GM06990 (cell line): ENCODE measurements at places on chromosomes 7 and 10.

DNA sequence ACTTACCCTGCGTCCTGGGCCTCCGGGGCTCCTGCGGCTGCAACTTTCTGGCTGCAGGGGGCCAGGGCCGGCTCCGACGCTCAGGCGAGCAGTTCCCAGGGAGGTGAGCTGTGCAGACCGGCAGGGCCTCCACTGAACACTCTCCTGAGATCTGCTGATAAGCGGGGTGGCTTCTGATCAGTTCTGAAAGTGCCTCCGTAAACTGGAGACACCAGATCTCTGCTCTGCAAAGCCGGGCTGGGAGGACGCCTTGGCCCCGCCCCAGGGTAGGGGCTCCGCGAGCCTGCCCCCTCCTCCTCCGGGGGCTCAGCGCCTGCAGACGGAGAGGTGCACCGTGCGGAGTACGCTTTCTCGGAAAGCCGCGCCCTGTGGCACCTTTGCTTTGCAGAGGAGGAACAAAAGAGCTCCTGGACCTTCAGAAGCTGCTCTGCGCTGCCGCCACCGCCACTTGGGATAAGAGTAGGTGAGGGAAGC is 141.3 kb upstream of the VKORC1L1 start:
- no peak for DNase-seq

- no peak for DNase-seq
These were observed 2.1 kb downstream of the CASD1 start for GRCh38 chr7:94511718-94512117.

GRCh38 chr10:47318706-47319105 is 3.5 kb upstream of the GDF2 start:
- no peak for DNase-seq

DNA sequence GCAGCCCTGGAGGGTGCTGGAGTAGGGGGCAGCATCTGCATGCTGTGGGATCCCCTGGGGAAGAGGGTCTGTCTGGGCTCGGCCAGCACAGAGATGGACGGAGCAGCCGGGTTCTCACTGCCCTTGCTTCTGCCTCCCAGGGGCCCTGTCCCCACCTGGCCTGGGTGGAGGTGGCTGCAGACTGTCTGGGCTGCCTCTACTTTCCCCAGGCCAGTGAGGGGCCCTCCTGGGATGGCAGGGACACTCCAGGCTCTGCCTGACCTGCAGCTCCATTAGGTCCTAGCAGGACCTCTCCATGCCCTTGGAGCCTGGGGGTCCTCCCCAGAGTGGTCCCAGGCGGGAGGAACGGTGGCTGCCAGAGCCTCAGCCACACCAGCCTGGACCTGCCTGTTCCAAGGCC is 63.7 kb downstream of the PWWP2B start:
- no peak for DNase-seq

DNA sequence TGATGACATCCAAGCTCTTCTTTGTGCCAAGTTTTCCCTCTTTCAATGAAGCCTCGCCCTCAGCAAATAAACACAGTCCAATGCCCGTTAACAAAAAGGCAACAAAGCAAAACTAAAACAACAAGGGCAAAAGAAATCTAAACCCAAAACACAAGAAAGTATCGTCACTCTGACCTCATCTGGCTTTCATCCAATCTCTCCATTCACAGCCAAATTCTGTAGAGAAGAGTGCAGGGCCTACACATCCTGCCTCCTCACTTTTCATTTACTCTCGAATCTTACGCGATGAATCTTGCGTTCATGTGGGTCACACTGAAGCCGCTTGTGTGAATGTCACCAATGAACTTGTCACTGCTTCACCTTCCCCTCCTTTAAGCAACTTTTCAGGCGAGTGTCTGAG is 15.9 kb upstream of the AKR1E2 start:
- DNase-seq, result no peak

DNA sequence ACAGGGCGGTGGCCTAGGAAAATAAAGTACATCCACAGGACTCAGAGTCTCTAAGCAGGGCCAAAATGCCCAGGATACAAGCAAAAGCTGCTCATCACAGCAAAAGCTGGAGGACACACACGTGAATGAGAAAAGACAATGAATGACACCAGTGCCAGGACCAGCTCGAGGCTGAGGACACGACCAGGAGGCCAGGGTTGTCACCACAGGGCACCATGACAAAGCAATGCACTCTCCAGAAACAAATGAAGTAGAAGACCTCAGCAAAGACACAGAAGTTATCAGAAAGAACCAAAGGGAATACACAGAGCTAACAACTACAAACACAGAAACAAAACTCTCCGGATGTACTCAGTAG is 92.1 kb downstream of the FOXL3 start:
- DNase-seq, result no peak

GRCh38 chr10:35434533-35434932 is 98.2 kb downstream of the CCNY start:
- DNase-seq, result no peak

GRCh38 chr10:123284022-123284421 is 129.8 kb downstream of the BUB3 start:
- no peak for DNase-seq

DNA sequence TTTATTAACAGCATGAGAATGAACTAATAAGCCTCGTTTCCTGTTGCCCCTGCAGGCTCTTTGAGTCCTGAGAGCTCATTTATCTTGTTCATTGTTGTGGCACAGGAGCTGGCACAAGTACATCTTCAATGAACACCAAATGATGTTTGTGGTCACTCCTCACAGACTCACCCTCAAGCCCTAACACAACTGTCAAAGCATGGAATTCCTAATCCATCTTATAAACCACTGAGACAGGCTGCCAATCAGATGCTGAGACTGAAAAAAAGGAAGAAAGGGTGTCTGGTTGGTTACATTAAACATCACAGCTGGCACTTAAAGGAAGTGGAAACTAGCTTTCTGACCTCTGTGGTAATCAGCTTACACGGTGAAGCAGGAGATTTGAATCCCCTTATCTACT is 7.7 kb upstream of the CCDC172 start:
- no peak for DNase-seq

DNA sequence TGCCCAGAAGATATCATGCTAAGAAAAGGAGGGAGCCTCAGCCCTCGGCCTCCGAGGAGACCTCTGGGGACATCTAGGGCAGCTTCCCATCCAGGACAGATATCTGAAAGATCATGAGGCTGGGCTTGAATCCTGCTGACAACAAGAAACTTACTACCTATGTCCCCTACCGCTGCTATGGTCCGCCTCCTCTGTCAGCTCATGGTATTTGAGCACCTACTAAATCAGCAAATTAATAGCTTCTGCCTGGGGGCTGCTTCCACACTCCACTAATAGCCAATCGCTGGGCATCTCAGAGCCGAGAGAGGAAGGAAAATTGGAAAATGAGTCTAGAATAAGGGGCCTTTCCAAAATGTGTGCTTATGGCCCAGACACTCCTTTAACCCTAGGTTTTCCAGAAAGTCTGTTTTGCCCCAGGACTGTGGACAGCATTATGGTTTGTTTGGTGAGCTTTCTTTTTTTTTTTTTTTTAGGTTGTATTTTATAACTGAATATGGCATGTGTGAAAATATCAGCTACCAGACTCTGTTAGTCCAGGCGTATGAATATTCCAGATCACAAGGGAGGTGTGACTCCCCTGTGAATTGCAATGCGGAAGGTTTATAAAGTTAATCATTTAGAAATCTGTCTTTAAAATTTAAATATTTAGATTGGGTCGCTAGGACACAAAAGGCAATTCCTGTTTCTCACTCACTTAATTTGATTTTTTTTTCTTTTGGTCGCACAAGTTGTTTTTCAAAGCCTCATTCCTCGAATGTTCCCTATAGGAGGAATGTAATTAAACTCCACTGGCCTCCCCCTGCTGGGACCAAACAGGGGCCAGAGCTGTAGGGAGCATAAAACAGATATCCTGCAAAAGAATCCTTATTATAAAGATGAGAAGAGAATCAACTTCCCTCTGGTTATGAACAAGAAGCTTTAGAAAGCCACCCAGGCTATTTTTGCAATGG is 89.4 kb downstream of the PARP12 start:
- no peak for DNase-seq

- DNase-seq, result no peak
These were observed 61.5 kb downstream of the NKX6-2 start for GRCh38 chr10:132724446-132724845.

DNA sequence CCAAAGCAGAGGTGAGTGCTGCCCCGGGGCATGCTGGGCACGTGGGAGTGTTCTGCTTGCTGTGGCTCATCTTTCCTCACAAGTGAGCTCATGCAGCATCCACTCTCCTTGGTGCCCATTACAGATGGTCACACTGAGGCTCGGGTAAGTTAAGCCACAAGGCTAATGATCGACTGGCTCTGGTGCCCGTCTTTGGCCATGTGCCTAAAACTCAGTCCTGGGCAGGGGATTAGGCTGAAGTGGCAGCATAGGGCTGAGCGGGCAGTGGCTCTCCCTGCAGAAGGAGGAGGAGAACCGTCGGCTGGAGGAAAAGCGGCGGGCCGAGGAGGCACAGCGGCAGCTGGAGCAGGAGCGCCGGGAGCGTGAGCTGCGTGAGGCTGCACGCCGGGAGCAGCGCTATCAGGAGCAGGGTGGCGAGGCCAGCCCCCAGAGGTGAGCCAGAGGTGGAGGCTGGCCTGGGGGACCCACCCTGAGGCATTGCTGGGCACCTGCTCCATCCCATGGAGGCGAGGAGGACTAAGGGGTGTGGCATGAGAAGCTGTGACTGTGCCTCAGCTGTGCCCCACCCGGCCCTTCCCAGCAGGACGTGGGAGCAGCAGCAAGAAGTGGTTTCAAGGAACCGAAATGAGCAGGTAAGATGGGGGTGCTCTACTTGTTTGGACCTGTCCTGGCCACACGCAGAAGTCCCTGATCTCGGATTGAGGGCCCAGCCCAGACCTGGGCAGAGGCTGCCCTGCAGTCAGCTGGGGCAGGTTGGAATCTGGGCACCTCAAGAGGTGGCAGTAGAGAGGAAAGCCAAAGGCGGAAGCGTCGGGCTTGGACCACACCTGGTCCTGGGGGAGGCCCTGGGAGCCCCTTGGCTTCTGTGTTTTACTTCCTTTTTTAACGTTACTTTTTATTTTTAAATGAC is 7.3 kb downstream of the PGAM2 start:
- DNase-seq, result no peak

DNA sequence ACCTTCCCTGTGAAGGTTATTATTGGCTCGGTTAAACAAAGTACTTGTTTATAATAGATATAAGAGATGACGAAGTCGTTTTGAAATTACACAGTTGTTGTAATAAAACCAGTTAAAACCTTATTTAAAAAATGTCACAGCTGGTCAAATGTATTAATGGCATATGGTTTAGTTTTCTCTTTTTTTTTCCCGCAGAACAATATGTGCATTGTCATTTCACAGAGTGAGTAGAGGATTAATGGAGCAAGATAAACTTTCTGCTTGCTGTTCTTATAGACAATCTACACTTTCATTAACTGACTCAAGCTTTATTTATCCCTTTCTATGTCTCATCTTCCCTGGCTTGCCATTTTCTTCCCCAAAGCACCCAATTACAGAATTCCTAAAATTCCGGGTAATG is 404.3 kb upstream of the NPVF start:
- DNase-seq, result no peak

- no peak for DNase-seq
These were observed 28.8 kb downstream of the TMEM120A start for GRCh38 chr7:75965617-75966016.

- DNase-seq, result no peak
These were observed 63.1 kb downstream of the TFAM start for GRCh38 chr10:58448121-58448935.

- no peak for DNase-seq
These were observed 229.0 kb upstream of the STK17A start for GRCh38 chr7:43353902-43354301.

DNA sequence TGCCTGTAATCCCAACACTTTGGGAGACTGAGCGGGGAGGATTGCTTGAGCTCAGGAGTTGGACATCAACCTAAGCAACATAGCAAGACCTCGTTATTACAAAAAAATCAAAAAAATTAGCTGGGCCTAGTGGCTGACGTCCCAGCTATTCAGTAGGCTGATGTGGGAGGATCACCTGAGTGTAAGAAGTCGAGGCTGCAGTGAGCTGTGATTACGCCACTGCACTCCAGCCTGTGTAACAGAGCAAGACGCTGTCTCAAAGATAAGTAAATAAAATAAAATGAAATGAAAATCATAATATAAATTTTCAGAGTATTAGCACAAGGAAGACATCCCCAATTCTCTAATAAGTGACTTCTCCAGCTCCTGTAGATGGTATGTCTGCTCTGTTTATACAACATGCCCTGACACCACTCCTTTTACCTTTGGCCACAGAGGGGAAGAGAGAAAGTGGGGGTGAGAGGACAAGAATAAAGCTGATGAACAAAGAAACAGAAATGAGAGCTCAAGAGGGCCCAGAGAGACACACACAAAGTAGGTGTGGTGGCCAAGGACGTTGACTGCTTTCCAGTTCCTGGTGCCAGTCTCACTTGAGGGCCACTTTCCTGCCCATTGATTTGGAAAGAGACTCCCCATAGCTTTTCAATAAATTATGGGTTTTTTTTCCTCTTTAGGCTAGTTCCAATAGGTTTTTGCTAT is 62.9 kb downstream of the PTTG1IP2 start:
- no peak for DNase-seq

GRCh38 chr10:76040830-76041220 is 609.4 kb downstream of the LRMDA start:
- no peak for DNase-seq

DNA sequence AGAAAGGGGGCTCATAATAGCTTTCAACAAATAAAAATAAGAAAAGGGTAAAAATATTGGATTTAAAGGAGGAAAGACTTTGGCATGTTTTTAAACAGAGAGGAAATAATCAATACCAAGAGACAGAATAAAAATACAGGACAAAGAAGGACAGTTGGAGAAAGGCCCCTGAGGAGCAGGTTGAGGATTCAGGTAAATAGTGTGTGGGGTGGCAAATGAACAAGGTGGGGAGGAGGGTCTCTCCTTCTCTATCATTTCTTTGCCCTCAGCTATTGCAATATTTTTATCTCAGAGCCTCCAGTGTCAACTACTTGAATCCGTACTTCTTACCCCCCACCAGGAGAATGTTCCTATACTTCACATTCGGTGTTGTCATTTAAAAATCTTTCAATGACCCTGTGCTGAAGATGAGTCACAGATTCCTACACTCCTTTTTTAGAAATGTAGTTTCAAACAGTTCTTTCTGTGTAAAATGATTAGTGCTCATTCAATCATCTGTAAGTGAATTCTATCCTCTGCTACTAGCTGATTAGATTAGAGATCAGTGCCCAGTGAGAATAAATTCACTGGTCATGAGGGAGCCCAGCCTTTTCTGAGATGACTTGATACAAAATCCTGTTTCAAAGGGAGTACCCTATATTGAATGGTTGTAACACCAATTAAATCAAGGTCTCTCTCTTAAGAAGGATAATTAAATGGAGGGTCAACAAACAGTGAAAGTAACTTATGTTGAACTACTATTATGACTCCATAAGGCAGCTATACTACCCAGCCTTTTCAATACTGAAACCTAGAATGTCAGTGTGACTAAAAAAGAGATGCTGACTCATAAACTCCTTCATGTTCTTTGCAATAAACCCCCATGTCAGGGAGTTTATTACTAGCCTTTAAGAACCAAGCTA is 50.4 kb upstream of the WNT16 start:
- peak; percentile 74 for DNase-seq

DNA sequence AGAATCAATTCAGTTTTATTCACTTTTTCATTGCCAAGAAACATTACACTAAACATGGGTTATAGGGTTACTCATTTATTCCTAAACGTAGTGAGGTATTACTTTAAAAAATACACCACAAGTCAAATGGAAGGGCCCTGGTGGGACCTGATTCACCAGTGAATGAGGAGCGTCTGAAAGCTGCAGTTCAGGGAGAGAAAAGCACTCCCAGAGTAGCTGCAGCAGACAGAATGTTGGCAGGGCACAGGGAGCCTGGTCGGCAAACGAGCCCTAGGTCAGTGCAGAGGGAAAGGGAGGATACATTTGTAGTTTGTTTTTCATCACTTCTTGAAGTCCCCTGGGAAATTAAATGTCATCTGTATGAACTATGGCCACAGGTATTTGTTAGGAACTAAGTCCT is 361.7 kb upstream of the ETV1 start:
- DNase-seq, result no peak
